ENCODE measurements at places on chromosomes 11 and 22.
A peak's percentile ranks its signal among the peaks of the same experiment; 100 is the strongest.

DNA sequence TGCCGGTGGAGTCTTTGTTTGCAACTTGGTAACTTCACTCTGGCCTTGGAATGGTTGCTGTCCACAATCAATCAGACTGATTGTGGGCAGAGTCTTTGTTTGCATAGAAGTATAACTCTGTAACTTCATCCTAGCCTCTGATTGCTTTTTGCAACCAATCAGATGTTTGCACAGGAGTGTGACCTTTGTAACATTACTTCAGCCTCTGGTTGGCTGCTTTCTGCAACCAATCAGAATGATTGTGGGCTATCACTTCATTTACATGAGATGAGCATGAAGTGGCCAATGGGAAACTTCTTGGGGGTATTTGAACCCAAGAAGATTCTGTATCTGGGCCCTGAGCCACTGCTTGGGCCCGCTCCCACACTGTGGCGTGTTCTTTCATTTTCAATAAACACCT lies 79.6 kb upstream of the CLDN5 start:
- no peak for DNase-seq

- DNase-seq, result no peak
These were observed 11.6 kb downstream of the AHNAK start for GRCh38 chr11:62534779-62535545.

GRCh38 chr11:119793335-119793984 lies 64.5 kb upstream of the NECTIN1 start:
- DNase-seq, result peak; percentile 58

DNA sequence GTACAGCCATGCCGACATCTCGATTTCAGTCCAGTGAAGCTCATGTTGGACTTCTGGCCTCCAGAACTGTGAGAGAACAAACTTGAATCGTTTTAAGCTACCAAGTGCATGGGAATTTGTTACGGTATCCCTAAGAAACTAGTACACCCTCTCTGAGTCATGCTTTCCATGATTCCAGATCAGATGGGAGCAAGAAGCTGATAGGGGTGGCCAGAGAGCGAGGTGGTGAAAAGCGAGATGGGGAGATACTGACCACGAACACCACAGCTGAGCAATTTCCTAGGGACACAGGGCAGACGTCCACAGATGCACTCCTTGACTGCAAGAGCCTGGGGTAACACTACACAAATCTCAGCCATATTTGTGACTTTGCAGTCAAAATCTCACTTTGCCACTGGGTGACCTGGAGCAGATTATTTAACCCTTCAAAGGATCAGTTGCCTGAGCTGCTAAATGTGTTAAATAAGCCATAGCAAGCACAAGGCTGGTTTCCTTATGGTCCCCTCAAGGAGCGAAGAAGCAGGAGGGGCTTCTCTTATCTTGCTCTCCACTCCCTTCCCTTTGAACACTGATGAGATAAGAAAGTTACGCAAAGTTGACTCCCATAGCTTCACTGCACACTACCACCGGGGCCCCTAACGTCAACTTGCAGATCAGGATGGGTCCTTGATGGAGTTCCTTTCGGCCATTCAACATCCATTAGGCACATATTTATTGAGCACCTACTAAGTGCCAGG lies 22.6 kb upstream of the RCN1 start:
- no peak for DNase-seq

GRCh38 chr11:116773203-116774097 lies 663 bp upstream of the BUD13 start:
- no peak for DNase-seq

- DNase-seq, result no peak
These were observed 323 bp upstream of the HIKESHI start for GRCh38 chr11:86301742-86302091.

DNA sequence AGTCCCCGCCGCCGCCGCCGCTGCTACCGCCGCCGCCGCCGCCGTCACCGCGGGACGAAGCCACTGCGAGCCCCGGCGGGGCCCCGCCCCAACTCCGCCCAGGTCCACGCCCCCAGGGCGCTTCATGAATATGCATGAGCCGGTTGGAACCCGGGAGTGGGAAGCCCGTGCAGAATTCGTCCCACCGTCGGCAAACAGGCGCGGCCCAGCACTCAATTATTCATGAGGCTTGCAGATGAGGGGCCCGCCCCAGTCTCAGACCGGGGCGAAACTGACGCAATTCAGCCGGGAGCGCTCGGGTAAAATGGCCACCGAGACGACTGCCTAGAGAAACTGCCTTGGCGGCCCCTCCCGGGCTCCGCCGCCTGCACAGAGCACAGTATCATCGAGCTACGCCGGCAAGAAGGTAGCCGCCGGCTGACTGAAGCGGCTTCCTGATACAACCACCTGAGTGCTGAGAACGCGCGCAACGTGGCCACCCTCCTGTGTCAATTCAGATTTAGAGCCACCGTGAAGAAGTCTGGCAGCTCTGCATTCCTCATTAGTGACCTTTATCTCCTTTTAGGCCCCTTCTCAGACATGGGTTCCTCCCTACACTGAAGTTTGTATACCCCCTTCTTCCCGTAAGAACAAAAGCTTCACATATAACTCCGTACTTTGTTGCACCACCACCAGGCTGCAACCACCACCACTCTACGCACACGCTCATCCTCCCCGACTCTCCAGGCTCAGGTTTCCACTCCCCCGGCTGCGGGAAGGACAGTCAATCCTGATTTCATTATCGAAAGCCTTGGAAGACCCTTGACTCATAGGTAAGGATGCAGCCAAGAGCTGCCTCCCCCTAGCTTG lies at the start of gene TNKS1BP1:
TSS of gene TNKS1BP1 (minus strand) at position 67 of the 849 bp plus-strand sequence. CDS start 3,067 bp downstream, outside the sequence.
- DNase-seq, result no peak

DNA sequence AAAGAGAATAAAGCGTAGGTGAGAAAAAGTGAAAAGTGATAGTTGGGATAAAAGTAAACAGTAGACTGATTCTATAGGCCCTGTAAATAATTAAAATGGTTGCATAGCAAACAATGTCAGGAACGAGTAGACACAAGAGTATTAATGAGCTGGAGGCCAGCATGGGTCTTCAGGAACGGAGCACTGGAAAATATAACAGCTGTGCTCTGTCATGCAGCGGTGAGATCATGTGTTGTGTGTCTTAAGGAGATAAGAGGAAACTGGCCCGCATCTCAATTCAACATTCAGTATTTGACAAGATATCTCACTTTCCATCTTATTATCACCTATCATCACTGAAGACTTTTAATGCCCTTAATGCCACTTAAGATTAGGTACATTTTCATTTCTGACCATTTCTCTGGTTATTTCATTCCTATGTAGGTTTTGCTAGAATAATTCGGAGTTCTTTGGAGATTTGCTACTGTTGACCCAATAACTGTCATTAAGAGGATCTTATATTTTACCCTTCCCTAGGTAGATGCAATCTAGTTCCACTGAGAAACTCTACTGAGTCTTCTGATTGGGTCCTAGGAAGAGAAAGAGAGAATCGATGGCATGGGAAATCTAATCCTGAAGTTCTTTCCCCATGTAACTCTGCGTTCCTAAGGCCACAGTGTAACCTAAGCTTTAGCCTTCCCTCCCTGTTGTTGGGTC lies 35.5 kb upstream of the VWA5A start:
- DNase-seq, result no peak

DNA sequence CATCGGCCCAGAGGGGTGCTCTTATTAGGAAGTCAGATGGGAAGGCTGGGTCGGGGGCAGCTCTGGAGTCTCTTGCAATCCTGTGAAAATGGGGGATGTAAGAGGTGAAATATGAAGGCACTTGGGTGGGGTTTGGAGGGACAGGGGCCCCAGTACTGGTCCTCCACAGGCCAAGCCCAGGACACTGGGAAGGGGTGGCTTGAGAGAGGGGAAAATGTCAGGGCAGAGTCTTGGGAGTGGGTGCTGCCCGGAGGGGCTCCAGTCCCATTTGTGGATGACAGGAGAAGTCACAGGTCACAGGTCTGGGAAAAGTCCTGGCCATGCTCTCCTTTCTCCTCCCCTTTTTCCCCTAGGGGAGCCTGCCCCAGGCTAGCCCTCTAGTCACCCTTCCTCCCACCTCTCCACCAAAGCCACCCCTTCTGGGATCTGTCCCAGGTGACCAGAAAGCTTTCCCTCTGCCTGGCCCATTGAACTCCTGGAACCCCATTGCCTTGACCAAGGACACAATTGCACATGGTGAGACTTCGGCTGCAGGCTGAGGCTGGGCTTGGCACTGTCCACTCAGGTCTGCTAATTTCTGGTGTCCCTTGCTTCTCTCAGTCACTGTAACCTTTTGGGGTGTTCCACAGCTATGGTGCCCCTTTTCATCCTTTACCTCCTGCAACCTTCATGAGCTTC lies 1465.0 kb downstream of the TBC1D22A start:
- no peak for DNase-seq

DNA sequence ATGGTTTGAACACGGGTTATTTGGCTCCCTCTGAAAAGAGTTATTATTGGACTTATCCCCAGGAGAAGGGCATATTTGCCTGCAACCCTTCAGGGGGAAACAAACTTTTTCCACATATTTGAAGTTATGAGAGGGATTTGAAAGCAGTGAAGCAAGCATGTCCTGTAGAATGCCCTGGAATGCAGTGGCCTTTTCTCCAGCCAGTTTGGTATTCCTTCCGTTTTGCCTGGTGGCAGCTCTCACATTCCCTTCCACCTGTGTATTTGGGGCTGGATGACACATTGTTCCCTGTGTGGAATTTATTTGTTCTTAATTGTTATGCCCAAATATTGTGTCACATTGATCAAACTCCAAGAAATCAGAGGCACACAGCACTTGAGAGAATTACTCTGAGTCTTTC lies 59.0 kb downstream of the OSBP2 start:
- DNase-seq, result no peak

DNA sequence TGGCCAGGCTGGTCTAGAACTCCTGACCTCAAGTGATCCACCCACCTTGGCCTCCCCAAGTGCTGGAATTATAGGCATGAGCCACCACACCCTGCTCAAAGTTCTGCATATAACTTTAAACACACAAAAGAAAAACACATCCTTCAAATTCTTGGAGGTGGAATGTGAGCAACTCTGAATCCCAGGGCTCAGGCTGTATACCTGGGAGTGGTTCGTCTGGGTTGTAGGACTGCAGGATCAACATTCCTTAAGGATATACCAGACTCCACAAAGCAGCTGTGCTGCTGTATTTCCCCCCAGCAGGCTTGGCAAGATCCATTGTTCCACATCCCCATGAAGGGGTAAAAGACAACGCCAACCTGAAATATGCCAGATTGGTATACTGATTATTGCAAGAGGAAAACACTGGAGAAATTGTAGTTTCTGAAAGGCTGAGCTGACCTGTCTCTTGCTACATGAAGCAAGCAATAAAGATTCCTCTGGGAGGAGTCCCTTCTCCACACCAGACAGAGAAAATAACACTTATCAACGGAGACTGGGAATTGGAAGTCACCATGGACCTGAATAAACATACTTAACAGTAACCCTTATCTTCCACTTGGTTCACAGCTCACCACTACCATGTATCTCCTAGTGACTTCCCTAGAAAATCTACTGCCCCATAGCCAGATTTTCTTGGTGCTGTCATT lies 12.2 kb upstream of the RPS3 start:
- no peak for DNase-seq

- no peak for DNase-seq
These were observed 55.9 kb upstream of the CCDC188 start for GRCh38 chr22:20206709-20207215.

DNA sequence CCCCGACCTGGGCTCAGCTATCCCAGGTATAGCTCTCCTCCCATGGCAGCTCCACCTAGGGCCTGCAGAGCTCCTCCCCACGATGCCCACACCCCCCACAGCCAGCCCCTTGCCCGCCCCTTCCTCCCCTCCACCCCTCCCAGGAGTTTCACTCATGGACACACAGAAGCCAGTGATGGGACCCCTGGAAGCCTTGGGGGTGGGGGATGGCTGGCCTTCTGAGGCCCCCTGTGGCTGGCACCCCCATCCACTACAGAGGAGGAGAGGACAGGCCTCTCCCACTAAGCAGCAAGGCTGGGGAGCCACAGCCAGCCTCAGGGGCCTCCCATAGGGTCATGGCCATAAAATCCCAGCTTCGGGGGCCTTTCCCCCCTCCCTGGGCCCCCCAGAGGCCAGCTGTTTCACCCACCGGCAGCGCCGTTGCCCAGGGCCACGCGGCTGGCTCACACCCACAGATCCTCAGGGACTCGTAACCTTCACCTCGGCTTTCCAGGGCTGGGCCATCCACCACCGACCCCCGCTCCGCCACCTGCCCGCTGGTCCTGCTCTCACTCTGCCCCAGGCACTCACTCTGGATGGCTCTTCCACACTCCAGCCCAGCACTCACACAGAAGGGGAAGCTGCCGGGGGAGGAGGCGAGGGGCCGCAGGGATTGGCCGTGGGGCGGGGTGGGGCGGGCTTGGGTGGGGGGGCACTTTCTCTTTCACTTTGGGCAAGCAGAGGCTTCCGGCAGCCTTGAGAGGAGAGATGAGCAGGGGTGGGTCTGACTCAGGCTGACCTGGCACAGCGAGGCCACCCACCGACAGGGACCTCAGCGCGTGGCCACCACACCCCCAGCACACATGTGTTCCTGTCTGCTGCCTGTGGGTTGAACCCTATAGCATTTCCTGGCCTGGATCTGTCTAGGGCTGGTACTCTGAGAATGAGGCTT lies 2.2 kb downstream of the SLC25A22 start:
- DNase-seq, result no peak

DNA sequence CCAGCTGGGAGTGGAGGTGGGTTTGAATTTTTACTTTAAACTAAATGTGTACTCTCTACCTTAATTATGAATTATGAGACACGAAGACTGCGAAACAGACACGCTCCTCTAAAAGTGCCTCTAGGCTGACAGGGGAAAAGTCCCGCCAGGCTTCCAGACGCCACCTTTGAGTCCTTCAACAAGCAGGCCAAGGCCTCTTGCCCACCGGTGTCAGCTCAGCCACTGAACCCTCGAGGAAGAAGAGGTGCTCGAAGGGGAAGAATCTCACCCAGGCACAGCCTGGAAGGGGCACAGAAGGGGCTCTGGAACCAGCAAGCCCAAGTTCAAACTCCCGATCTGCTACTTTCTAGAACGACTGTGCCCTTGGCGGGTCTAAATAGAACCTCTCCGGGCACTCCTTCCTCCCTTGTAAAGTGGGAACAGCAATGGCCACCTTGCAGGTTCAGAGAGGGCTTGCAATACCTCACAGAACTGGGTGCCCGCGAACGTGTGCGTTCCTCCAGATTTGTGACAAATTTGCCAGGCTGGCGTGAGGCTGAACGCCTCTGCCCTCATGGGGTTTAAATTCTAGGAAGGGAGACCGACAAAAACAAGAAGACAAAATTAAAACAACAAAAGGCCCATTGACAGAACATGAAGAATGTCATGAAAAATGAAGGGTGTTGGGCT lies 158.5 kb upstream of the GRK3 start:
- no peak for DNase-seq

DNA sequence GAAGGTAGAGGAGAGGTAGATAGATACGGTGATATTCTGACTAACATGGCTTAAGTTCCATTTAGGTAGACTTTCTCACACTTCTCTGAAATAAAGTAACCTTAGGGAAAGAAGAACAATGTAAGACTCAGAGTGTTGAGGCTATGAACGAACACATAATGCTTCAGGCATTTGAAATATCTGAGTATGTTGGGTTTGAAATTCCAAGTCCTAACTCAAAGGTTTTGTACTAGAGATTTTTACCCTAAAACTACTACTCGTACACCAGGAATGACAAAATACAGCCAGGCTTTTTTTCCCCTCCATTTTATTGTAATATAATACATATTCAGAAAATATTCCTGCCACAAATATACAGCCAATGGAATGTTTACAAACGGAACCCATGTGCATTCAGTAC lies 592.6 kb downstream of the ETS1 start:
- no peak for DNase-seq
